AG08396 (cell line): ENCODE measurements at places on chromosomes 12 and 14.
A peak's percentile ranks its signal among the peaks of the same experiment; 100 is the strongest.

DNA sequence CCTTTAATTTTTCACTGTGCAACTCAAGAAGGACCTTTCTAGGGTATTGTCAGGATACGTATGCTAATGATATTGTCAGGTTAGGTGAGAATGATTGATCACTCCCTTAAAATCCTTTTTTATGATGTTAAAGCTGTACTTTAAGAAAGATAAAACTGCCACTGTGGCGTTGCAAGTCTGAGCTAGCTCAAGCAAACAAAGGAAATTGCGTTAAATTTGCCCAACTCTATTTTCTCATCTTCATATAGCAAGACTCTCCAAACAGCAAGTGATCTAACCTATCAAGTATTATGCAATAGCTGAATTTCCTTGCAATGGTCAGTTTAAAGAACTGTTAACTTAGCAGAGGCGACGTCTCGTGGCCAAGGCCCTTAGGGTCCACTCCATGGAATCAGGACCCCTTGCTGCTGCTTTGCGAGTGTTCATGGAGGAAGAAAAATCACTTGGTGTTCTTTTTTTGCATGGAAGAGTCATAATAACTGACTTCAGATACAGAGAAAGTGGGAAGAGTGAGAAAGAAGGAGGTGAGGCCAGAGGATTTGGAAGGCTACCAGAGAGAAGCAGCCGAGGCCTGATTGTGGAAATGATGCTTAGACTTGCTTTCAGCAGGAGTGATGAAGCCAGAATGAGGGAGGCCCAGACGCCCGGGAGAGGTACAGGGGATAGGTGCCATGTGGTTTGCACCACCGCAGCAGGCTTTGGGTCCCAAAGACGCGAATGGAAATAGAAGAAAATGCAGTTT, 2.5 kb downstream of the TRAF3 start:
- no peak for DNase-seq

- DNase-seq = no peak
Observed at GRCh38 chr12:40474630-40475029, 217.6 kb upstream of the CNTN1 start.

DNA sequence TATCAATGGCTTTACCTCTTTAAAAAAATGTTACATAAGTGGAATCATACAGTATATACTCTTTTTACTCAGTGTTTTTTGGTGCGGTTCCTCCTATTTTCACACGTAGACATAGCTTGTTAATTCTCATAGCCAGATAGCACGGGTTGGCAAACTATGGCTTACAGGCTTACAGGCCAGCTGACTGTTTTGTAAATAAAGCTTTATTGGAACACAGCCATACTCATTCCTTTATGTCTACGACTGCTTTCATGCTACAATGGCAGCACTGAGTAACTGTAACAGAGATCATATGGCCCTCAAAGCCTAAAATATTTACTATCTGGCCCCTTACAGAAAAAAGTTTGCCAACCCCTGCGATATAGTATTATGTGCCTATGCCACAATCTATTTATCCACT, 5.8 kb upstream of the DAAM1 start:
- no peak for DNase-seq

GRCh38 chr12:80422550-80422949, 21.5 kb upstream of the PTPRQ start:
- DNase-seq = no peak

DNA sequence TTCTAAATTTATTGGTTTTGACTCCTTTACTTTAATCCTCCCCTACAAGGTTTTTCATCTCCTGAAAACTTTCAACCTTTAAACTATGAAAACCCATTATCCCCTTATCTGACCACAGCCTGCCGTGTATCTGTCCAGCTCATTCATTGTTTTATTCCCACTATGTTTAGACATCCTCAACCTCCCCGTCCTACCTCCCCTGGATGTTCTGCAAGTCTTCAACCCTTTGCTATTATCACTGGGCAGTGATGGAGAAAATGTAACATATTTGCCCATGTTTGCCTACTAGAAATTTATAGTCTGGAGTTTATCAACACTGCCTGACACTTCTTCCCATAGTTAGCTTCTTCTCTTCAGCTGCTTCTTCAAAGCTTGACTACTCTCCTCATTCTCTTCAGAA, 483.4 kb downstream of the PRKD1 start:
- DNase-seq = no peak

GRCh38 chr12:132560614-132561426, 49.6 kb downstream of the LRCOL1 start:
- DNase-seq = peak; percentile 84

DNA sequence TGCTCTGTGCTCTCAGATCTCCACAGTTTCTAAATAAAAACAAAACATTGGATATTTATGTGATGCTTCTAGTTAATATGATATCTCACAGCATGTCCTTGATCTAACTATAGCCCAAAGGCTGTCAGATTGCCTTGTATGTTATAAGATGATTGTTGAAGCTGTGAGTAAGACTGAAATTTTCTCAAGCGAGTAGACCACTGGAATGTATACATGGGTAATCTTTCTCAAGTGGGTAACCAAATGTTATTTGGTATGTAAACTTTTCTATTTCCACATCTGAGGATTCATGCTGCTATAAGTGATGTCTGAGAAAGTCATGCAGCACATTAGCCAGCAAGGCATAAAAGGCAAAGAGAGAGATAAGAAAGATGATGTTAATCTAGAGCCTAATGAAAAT, 886.7 kb downstream of the NRXN3 start:
- peak; percentile 28 for DNase-seq

DNA sequence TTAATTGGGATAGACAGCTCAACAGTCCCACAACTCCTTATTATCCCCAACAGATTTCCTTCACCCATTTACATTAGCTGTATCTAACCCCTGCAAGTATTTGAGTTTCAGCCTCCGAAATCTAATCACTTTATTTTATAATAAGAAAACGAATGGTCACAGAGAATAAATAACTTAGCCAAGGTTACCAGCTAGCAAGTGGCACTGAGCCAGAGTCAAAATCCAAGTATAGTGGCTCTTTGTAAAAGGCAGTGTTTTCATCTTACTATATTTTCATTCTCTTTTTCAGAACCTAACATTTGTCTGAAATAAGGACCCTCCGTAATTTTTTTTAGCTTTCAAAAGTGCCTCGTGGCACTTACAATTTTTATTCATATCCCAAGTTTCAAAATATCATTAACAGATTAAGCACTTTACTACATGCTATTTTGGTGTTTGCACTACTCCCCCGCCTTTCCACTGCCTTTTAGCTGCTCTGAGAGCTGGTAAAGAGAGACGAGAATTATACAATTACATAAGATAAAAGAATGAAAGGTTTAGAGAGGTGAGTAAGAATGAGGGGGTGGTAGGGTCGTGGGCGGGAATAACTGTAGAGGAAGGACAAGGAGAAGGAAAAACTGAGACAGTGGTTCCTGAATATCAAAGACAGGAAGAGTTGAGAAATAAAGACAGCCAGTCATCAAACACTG, 3.7 kb upstream of the USP15 start:
- DNase-seq = no peak

GRCh38 chr12:10155966-10156365, 16.0 kb downstream of the OLR1 start:
- no peak for DNase-seq

DNA sequence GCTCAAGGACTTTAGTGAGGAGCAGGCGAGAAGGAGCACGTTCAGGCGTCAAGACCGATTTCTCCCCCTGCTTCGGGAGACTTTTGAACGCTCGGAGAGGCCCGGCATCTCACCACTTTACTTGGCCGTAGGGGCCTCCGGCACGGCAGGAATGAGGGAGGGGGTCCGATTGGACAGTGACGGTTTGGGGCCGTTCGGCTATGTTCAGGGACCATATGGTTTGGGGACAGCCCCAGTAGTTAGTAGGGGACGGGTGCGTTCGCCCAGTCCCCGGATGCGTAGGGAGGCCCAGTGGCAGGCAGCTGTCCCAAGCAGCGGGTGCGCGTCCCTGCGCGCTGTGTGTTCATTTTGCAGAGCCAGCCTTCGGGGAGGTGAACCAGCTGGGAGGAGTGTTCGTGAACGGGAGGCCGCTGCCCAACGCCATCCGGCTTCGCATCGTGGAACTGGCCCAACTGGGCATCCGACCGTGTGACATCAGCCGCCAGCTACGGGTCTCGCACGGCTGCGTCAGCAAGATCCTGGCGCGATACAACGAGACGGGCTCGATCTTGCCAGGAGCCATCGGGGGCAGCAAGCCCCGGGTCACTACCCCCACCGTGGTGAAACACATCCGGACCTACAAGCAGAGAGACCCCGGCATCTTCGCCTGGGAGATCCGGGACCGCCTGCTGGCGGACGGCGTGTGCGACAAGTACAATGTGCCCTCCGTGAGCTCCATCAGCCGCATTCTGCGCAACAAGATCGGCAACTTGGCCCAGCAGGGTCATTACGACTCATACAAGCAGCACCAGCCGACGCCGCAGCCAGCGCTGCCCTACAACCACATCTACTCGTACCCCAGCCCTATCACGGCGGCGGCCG, 1.1 kb downstream of the PAX9 start:
- DNase-seq = no peak

- DNase-seq = no peak
Observed at GRCh38 chr12:544941-545635, 85.3 kb downstream of the B4GALNT3 start.

DNA sequence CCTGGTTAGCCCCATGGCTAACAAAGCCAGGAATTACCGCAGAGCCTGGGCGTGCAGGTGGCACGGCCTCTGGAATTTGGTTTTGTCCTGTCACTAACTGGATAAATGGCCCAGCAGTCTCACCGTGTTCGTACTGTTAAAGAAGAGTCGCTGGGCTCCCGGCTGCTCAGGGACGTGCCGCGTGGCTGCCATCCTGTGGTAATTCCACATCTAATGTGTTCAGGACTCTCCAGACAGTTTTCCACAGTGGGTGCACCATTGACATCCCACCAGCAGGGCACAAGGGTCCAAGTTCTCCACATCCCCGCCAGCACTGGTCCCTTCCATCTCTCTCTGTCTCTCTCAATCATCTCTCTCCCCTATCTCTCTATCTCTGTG, 19.6 kb downstream of the NOC4L start:
- DNase-seq = no peak

DNA sequence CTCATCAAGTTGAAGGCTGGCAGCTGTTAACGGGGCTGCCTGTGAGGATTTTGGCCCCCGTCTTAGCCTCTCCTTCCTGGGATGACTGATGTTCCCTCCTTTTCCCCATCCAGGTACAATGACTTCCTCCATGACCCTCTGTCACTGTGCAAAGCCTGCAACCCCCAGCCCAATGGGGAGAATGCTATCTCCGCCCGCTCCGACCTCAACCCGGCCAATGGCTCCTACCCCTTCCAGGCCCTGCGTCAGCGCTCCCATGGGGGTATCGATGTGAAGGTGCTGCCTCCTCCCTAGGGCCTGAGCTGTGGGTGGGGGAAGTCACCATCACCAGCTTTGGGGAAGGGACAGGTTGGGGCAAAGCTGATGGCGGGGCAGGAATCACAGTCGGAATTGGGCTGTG, 16.1 kb downstream of the SDS start:
- no peak for DNase-seq

- no peak for DNase-seq
Observed at GRCh38 chr12:122467983-122468382, 32.7 kb downstream of the ZCCHC8 start.

DNA sequence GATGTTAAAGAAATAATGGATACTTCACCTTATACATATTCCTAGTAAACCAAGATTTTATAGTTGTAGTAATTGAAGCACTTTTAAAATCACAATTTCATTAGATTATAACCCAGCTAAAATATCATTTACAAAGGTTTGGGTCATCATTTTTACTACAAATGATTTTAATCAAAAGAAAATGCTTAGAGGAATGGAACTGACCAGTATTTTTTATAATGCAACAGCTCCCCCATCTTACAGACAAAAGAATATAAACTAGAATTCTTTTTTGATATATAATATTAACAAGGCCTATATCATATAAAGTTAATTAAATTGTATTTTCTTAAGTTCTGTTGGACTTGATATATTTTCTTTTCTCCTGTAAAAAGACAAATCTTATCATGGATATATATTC, 20.4 kb upstream of the LRFN5 start:
- no peak for DNase-seq

- no peak for DNase-seq
Observed at GRCh38 chr12:48954841-48955501, 2.3 kb downstream of the ARF3 start.

GRCh38 chr12:108559007-108559655, 1.8 kb downstream of the SART3 start:
- no peak for DNase-seq

- DNase-seq = no peak
Observed at GRCh38 chr14:82759656-82760055, 1226.0 kb upstream of the SEL1L start.

- peak; percentile 22 for DNase-seq
Observed at GRCh38 chr12:106170285-106170684, 31.5 kb upstream of the NUAK1 start.

DNA sequence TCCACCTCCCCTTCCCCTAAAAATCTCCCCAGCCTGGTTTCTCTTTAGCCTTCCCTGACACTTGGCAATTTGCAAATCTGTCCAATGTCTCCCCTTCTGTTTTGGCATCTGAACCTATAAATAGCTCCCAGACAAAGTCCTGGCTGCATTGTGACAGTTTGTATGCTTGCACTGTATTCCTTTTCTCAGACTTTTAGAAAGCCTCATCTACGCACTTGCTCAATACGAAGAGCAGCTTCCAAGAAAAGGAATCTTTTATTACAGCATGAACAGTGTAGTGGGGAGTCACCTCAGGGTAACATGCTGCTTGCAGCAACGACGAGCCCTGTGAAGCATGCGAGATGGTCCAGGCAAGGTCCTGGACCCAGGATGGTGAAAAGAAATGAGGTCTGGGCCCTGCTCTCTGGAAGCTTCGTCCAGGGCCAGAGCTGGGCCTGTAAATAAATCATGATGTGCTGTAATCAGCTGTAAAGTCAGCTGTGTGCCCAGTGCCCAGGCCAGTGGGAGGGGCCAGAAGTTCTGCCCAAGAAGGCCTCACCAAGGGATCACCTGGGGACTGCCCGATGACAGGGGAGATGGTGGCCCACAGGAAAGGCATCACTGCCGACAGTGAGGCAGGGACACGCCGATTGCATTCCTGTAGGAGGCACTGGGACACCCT, 88.3 kb downstream of the RIN3 start:
- no peak for DNase-seq

GRCh38 chr12:132633901-132634300, 15.3 kb downstream of the P2RX2 start:
- DNase-seq = no peak

GRCh38 chr12:58919231-58920101, 838 bp downstream of the LRIG3 start:
- peak; percentile 29 for DNase-seq

GRCh38 chr14:77339407-77339806, 18.6 kb downstream of the GSTZ1 start:
- peak; percentile 63 for DNase-seq

DNA sequence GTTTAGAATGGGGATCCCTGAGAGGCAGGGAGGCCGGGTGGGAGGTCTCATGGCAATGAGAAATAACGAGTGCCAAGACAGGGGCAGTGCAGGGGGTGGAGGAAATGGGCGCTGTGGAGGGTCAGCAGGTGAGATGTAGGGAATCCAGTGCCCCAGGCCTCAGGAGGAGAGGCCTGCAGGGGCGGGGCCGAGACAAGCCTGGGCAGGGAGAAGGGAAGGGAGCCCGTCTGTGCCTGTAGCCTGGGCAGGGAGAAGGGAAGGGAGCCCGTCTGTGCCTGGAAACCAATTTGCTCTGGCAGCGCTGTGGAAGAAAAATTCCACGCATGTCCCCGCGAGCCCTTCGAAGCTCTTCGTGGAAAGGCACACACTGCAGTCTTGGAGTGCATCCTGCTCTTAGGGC, 10.6 kb upstream of the NCOR2 start:
- no peak for DNase-seq
